Ovary (tissue), 10 donors: ENCODE measurements at places on chromosomes 6 and 20. TPM values are rescaled to one million over a fixed set of nuclear protein-coding genes. Genes with fewer than 3 reads are reported as not detected.

- H3K27me3 ChIP-seq, result no peaks in the 10 kb centered on the region
- no peak overlapping the region for H3K27ac ChIP-seq
- H3K36me3 ChIP-seq, result no peaks in the 10 kb centered on the region
- peak overlapping the region; percentile 96 for H3K4me3 ChIP-seq
- DNase-seq, result no peak
- H3K4me1 ChIP-seq, result peaks cover 4% of the 10 kb centered on the region
These were observed 2.8 kb downstream of the CITED2 start for GRCh38 chr6:139371421-139372203.

The SMOC2 gene
- 134 TPM for polyA plus RNA-seq

The SYCP2L gene
- polyA plus RNA-seq, result 0.75 TPM

GRCh38 chr6:142478117-142478516 lies 176.3 kb downstream of the ADGRG6 start:
- H3K4me3 ChIP-seq, result no peak overlapping the region
- H3K4me1 ChIP-seq, result no peaks in the 10 kb centered on the region
- H3K27ac ChIP-seq, result no peak overlapping the region
- H3K36me3 ChIP-seq, result no peaks in the 10 kb centered on the region
- H3K27me3 ChIP-seq, result no peaks in the 10 kb centered on the region

DNA sequence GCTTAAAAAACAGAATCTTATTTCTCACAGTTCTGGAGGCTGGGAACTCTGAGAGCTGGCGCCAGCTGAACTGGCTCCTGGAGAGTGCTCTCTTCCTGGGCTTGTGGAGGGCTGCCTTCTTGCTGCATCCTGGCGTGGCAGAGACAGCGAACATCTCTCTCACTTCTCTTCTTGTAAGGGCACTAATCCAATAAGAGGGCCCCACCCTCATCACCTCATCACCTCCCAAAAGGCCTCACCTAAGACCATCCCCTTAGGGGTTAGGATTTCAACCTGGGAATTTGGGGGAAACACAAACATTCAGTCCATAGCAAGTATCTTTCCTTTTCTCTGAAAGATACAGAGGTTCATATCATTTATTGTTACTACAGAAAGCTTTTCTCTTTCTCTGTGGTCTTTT lies 23.9 kb downstream of the PNLDC1 start:
- no peaks in the 10 kb centered on the region for H3K27me3 ChIP-seq
- no peaks in the 10 kb centered on the region for H3K36me3 ChIP-seq
- H3K4me3 ChIP-seq, result no peak overlapping the region
- H3K27ac ChIP-seq, result no peak overlapping the region
- no peaks in the 10 kb centered on the region for H3K4me1 ChIP-seq
- DNase-seq, result no peak

The BPIFA1 gene
- polyA plus RNA-seq, result not detected

- H3K27ac ChIP-seq, result no peak overlapping the region
- no peaks in the 10 kb centered on the region for H3K27me3 ChIP-seq
- H3K36me3 ChIP-seq, result no peaks in the 10 kb centered on the region
- H3K4me3 ChIP-seq, result no peak overlapping the region
These were observed 71.3 kb downstream of the EFHC1 start for GRCh38 chr6:52491203-52492069.

The SYNDIG1 gene
- 0.91 TPM for polyA plus RNA-seq

The SLC29A1 gene
- 24.8 TPM for polyA plus RNA-seq

DNA sequence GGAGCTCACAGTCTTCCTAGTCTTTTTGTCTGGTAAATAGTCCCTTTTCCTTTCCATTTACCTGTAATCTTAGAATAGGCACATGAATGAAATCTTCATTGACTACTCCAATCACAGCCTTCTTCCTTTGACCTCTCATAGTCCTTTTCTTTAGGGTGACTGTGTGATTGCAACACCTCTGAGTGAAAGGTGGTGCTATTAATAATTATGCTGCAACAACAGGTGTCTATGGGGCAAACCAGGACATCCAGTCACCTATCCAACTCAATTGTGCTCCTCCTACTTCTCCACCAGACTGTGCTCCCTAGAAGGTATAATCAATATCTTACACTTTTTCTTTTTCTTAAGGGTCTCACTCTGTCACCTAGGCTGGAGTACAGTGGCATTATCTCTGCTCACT lies 29.4 kb downstream of the RIPOR2 start:
- H3K4me1 ChIP-seq, result no peaks in the 10 kb centered on the region
- no peaks in the 10 kb centered on the region for H3K36me3 ChIP-seq
- no peak overlapping the region for H3K27ac ChIP-seq
- no peaks in the 10 kb centered on the region for H3K27me3 ChIP-seq

The LPA gene
- 0.01 TPM for polyA plus RNA-seq

The NRSN1 gene
- polyA plus RNA-seq, result not detected

- H3K4me1 ChIP-seq, result peaks cover 24% of the 10 kb centered on the region
- H3K27ac ChIP-seq, result no peak overlapping the region
- H3K36me3 ChIP-seq, result no peaks in the 10 kb centered on the region
- no peak overlapping the region for H3K4me3 ChIP-seq
- DNase-seq, result no peak
- H3K27me3 ChIP-seq, result no peaks in the 10 kb centered on the region
These were observed 56.3 kb downstream of the FOXO3 start for GRCh38 chr6:108616973-108617372.

GRCh38 chr20:36214684-36215256 lies 21.5 kb upstream of the AAR2 start:
- H3K4me3 ChIP-seq, result no peak overlapping the region
- H3K36me3 ChIP-seq, result no peaks in the 10 kb centered on the region
- DNase-seq, result no peak
- no peak overlapping the region for H3K27ac ChIP-seq
- peaks cover 2% of the 10 kb centered on the region for H3K4me1 ChIP-seq

The PAX1 gene
- polyA plus RNA-seq, result not detected

DNA sequence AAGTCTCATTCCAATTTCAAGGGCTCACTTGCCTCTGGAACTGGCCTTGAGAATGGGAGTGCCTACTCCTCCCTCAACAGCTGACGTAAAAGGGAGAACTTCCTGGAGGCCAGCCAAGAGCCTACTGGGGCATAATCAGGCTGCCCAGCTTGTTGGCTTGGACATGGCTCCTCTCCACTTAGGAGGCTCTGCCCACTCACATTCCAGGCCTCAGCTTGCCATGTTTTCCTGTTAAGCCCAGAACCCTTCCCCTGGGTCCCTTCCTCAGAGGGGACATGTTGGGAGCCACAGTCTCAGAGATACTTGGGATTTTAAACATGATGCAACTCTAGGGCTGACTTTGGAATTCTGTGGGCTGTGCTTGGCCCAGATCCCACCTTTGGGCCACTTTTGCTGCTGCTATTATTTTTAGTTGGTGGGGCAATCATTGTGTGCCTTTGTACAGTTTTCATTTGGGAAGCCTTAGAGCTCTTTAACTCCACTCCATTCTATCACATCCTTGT lies 31.5 kb upstream of the ADTRP start:
- H3K4me3 ChIP-seq, result no peak overlapping the region
- peaks cover 9% of the 10 kb centered on the region for H3K4me1 ChIP-seq
- H3K27me3 ChIP-seq, result no peaks in the 10 kb centered on the region

GRCh38 chr6:110626442-110626841 lies 150.0 kb upstream of the SLC22A16 start:
- H3K4me1 ChIP-seq, result peaks cover 1% of the 10 kb centered on the region
- no peak overlapping the region for H3K4me3 ChIP-seq
- H3K36me3 ChIP-seq, result no peaks in the 10 kb centered on the region
- no peak for DNase-seq

DNA sequence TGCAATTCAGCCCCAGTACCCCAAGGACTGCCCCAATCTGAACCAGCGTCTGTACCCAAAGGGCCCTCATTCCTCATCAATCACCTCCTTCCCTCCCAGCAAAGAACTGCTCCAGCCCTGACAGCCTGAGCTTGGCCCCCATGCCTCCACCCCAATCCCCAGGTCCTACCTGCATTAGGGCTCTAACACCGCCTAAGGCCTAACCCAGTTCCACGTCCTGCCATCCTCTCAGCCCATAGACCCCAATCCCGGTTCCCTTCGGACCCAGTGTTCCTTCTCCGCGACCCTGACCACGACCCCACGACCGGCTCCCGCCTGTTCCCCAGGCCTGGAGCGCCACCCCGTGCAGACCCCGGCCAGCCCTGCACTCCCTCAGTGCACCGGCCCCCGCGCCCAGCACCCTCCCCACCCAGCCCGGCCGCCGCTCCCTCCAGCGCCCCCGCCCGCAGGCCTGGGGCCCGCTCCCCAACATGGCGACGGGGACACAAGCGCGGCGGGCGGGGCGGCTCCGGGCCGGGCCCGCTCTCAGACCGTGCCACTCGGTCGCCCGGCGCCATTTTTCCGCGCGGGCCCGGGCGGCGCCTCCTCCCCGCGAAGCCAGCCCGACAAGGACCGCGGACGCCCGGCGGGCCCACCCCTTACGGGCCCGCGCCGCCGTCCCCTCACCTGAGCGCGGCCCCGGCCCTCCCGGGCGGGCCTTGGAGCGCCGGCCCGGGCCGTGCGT lies 483 bp downstream of the NCOA6 start:
- no peaks in the 10 kb centered on the region for H3K36me3 ChIP-seq
- H3K27me3 ChIP-seq, result no peaks in the 10 kb centered on the region
- peak overlapping the region; percentile 72 for H3K4me3 ChIP-seq
- DNase-seq, result peak; percentile 73
- H3K27ac ChIP-seq, result peak overlapping the region; percentile 69

DNA sequence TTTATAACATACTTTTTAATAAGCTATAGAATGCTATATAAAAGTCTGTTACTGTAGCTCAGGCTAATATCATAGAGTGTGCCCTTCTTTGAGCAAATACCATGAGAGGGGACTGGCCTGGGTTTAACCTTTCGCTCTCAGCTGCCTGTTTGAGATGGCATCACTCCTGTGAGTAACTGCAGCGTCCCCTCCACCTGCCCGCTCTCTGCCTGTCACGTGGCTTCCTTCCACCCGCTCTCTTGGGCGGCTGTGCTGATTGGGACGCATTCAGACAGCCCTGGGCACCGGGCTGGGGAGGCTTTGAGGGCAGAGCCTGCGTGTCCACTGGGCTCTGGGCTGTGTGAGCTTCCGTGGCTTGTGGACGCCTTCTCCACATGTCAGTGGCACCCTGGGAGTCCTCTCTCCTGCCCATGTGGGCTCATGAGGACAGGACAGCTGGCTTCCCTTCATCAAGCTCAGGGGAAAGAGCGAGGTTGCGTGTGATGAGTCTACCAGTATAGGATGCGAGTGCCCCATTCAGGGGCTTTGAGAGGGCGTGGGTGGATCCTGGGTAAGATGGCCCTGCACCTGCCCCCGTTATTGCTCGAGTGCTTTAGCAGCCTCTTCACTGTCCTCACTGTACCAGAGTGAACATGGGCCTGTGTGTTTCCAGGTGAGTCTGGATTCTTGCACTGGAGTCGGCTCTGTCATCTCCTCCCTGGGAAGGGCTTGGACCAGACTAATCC lies 10.7 kb upstream of the C20orf204 start:
- no peaks in the 10 kb centered on the region for H3K27me3 ChIP-seq
- no peak overlapping the region for H3K4me3 ChIP-seq
- no peak overlapping the region for H3K27ac ChIP-seq
- H3K36me3 ChIP-seq, result no peaks in the 10 kb centered on the region

GRCh38 chr20:63653041-63653973 lies at the start of gene STMN3:
Gene STMN3, minus strand, starts transcription at chr20:63653424. Its CDS starts 79 bp downstream, at chr20:63653345.
- no peaks in the 10 kb centered on the region for H3K27me3 ChIP-seq
- peak within 1 kb of the TSS; percentile 41 for H3K4me3 ChIP-seq
- no peaks in the 10 kb centered on the region for H3K36me3 ChIP-seq
- DNase-seq, result peak; percentile 94
- no peak within 1 kb of the TSS for H3K27ac ChIP-seq

DNA sequence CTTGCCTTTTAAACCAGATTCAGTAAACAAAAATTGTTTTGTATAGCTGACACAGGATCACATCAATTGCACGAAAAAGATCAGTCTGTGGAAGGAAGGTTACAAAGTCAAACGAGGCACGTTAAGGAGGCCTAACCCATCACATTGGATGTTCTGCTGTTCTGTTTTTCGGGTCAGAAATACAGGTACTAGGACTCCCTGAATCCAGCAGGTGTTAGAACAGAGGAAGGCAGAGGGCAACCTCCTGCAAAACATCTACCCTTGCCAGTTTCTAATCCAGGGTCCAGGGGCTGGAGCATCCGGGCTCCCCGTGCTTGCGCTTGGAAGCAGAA lies 64.6 kb downstream of the PLG start:
- H3K4me1 ChIP-seq, result peaks cover 4% of the 10 kb centered on the region
- H3K27ac ChIP-seq, result peak overlapping the region; percentile 53
- no peak for DNase-seq
- no peaks in the 10 kb centered on the region for H3K27me3 ChIP-seq
- H3K4me3 ChIP-seq, result peak overlapping the region; percentile 59
- no peaks in the 10 kb centered on the region for H3K36me3 ChIP-seq

- no peaks in the 10 kb centered on the region for H3K4me1 ChIP-seq
- no peak for DNase-seq
- H3K27ac ChIP-seq, result no peak overlapping the region
These were observed 130.3 kb downstream of the HACE1 start for GRCh38 chr6:104729433-104729832.
